Activated CD4-positive, CD25-positive, alpha-beta regulatory T cell (primary cell): ENCODE measurements at places on chromosomes 16 and 17.
A peak's percentile ranks its signal among the peaks of the same experiment; 100 is the strongest.

- DNase-seq, result no peak
Measured at GRCh38 chr17:44828919-44829522, 1.1 kb downstream of the GJC1 start.

- DNase-seq, result no peak
Measured at GRCh38 chr17:47894498-47895346, 1.3 kb upstream of the SP2 start.

GRCh38 chr17:43550754-43551153, 4.6 kb upstream of the ETV4 start:
- DNase-seq, result no peak

- DNase-seq, result no peak
Measured at GRCh38 chr17:50684612-50685333, 22.9 kb downstream of the ANKRD40 start.

DNA sequence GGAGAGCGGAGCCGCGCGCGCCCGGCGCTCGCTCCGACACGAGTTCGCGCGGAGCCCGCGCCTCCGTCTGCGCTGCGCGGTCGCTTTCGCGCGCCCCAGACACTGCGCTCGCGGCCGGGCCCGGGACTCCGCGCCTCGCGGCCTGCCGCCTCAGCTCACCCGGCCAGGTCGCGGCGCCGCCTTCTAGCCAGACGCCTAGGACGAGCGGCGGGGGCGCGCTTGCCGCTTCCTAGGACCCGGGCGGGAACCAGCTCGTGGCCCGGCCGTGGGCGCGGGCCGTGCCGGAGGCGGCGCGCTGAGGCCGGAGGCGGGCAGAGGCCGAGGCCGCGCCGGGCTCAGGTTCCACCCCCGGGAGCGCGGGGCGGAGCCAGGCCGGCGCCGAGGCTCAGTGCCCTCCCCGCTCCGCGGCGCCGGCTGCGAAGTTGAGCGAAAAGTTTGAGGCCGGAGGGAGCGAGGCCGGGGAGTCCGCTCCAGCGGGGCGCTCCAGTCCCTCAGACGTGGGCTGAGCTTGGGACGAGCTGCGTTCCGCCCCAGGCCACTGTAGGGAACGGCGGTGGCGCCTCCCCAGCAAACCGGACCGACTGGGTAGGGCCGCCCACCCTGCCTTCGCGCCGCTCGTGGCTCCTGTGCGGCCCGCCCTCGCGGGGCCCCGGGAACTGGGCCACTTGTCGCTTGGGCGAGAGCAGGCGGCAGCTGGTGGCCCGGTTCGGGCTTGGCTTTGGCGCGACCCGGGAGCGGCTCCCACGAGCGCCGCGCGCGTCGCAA, at the start of gene SPHK1:
TSS of gene SPHK1 (plus strand) at position 388 of the 765 bp plus-strand sequence. CDS start 1,036 bp downstream, outside the sequence.
- peak; percentile 34 for DNase-seq

- DNase-seq, result no peak
Measured at GRCh38 chr17:62109378-62109902, 44.4 kb upstream of the MED13 start.

GRCh38 chr16:77223184-77223583, 24.0 kb downstream of the SYCE1L start:
- DNase-seq, result no peak

DNA sequence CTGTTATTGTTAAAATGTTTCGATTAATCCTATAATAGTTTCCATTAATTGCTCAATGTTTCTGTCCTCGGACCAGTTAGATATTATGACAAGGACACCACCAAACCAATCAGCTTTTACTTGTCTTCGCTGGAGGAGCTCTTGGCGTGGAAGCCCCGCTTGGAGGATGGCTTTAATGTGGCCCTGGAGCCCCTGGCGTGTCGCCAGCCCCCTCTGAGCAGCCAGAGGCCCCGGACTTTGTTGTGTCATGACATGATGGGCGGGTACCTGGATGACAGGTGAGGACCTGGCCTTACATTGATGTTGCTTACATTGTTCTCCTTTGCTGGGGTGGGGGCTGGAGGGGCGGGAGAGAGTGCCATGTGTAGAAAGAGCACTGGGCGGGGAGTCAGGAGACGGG, 3.0 kb downstream of the ENGASE start:
- no peak for DNase-seq

DNA sequence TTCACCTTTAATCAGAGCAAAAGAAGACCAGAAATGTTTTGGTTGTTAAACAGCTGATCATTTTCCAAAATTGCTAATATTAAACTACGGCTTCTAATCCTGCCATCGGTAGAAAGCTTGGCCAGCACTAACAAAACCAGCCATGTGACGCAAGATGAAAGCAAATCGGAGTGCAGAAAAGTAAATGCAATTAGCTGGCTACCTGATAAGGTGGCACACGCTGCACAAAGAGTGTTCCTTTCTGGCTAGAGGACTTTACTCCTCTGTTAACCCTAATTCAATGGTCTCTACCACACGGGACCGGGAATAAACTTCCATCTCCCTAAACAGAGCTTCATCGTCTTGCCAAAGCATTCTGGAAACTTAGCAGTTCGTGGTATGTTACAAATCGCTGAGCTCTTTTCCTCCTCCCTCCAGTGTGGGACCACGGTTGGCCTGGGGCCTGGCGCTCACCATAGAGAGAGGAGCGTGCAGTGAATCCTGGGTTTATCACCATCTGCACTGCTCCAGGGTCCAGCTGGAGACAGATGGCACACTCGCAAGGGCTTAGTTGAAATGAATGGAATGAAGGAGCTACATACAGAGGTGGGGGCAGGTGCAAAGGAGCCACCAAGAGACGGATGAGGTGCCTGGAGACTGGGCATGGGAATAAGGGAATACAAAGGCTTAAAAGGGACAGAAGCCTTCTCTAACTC, 10.1 kb upstream of the COG1 start:
- DNase-seq, result no peak

DNA sequence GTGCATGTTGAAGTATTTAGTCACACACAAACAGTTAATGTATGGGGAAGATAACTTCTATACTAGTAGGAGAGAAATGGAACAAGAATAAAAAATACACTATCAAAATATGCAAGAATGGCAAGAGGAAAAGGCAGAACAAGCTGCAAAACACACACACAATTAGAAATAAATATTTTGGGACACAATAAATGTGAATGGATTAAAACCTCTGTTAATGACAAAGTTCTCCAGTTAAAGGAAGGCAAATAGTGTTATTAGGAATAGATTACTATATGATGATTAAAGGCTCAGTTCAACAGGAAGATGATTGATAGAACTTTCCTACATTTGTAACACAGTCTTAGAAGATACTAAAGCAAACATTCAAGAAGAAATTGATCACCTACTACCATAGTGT, 106.3 kb upstream of the ZNF750 start:
- DNase-seq, result no peak

GRCh38 chr16:81409016-81409556, 35.5 kb upstream of the CMIP start:
- DNase-seq, result no peak

DNA sequence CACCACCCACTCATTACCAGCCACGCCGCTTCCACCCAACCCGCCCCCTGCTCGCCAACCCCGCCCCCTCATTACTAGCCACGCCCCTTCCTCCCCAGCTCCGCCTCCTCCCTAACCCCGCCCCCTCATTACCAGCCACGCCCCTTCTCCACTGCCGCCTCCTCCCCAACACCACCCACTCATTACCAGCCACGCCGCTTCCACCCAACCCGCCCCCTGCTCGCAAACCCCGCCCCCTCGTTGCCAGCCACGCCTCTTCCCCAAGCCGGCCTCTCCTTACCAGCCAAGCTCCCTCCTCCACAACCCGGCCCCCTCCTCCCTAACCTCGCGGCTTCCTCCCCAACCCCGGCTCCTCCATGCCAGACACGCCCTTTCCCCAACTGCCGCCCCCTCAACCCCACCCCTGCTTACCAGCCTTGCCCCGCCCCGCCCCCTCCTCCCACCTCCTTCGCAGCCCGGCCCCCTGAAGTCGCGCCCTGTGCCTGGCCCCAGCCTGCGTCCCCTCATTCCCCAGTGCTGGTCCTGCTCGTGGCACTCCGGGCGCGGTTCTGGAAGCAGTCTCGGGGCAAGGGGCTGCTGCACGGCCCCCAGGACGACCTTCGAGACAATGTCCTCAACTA, 7.3 kb downstream of the SLC22A31 start:
- peak; percentile 45 for DNase-seq

GRCh38 chr16:8096211-8096610, 494.1 kb downstream of the TMEM114 start:
- no peak for DNase-seq

GRCh38 chr16:14669776-14670175, 24.3 kb downstream of the PLA2G10 start:
- no peak for DNase-seq

- no peak for DNase-seq
Measured at GRCh38 chr16:54165912-54166865, 120.4 kb downstream of the IRX3 start.

DNA sequence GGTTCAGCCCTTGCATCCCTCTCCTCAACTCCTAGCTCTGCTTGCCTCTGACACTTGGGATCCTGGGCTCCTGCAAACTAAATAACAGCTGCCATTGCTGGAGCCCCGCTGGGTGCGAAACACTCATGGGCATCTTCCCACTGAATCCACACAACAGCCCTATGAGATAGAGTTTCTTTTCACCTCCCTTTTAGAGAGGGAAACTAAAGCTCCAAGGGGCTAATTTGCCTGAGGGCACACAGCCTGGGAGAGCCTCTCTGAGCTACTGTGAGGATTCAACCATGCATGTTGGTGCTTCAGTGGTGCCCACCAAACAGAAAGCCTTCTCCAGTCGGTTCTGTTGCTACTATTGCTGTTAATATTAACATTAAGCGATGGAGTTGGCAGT, 4.0 kb downstream of the ACBD4 start:
- no peak for DNase-seq

GRCh38 chr17:40545660-40546059, 19.6 kb downstream of the CCR7 start:
- no peak for DNase-seq

DNA sequence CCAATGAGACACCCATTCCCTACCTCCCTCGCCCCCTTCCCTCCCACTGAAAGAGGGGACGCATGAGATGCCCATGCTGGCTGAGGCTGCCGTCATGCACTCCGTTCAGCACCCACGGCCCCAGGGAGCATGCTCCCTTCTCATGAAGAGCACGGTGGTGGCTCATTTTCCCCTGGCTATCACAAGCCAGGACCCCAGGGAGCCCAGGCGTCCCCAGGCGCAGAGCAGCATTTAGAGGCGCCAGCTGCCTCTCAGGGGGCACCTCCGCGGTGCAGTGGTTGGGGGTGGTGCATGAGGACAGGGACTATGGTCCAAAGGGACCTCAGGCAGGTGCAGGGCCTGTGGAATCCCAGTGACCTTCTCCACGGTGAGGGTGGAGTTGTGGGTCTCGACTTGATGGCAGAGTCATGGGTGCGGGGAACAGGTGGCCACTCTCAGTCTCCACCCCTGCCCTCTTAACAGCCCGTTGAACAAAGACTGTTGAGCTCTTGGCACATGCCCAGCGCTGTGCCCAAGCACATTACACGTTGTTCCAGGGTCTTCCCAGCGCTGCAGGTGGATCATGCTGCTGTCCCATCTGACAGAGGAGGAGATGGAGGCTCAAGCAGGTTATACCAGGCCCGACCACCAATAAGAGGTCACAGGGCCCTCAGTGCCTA, 13.6 kb downstream of the KIF19 start:
- no peak for DNase-seq

DNA sequence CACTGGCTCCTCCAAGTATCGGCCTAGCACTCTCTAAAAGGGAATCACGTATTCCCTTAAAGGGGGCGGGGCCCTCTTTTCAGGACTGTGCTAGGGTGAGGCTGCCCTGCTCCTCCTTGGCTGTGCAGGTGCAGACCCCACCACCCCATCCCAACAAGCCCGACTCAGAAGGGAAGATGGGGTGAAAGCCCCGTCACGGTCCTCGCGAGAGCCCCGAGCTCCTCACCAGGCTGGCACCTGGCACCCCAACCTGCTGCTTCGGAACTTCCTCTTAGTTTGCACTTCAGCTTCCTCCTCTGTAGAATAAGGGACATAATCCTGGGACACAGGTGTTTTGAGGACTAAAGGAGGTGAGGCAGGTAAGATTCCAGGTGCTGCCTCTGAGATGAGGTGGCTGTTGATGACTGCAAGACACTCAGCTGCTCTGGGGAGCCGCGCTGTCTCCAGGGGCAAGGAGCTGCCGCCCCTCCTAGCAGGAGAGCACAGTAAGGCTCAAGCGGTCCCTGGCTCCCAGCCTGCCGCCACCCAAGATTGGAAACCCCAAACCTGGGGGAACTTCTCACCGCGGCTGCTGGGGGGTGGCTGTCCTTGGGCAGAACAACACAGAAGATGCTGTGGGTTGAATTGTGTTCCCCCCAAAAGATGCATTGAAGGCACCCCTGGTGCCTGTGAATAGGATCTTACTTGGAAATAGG, 88.8 kb downstream of the MGAT5B start:
- no peak for DNase-seq

- no peak for DNase-seq
Measured at GRCh38 chr17:80337195-80337895, 76.7 kb downstream of the RNF213 start.

- DNase-seq, result no peak
Measured at GRCh38 chr17:48718227-48718760, 4.0 kb downstream of the PRAC1 start.

DNA sequence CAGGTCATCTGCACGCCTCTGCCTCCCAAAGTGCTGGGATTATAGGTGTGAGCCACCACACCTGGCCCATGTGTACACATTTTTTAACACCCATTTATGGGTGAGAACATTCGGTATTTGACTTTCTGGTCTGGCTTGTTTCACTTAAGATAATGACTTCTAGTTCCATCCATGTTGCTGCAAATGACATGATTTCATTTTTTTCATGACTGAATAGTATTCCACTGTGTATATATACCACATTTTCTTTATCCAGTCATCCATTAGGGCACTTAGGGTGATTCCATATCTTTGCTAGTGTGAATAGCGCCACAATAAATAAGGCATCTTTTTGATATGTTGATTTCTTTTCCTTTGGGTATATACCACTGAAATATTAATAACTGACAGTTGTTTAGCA, 5.6 kb downstream of the ALOX12B start:
- DNase-seq, result no peak

DNA sequence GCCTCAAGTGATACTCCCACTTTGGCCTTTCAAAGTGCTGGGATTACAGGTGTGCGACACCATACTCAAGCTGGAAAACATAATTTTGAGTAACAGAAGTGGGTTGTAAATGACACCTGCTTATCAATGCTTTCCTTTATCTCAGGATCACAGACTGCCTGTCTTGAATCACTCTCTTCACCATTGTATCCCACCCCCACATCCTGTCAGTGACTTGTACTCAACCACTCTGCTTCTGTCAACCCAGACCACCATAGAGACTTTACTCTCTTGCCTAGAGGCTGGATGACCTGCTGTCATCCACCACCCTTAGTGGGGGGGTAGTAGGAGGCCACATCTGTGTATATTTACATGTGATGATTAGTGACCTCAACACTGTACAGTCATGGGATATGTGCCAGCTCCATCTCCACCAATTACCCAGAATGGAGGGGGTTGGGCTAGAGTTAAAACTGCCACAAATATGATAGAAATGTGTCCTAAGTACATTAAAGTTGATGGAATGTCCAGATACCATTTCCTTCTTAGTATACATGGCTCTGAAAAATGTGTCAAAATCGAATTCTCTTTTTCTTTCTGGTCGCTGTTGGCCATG, 338.7 kb downstream of the GRIN2A start:
- no peak for DNase-seq
